A549 treated with dexamethasone at 1 μM for 4 hours (cell line): ENCODE measurements at places on chromosomes 12 and 14. TPM values are rescaled to one million over a fixed set of nuclear protein-coding genes. Genes with fewer than 3 reads are reported as not detected.

ACYP1 gene
- 24.6 to 37.3 TPM (median 27.5 TPM) in 5 replicates for total RNA-seq

ZNF140 gene
- total RNA-seq: 7.6 to 9.6 TPM (median 9.1 TPM) in 5 replicates

MYBPC1 gene
- total RNA-seq: 0.08 to 0.13 TPM in 2 of 5 replicates, not detected in the others

DNAH10 gene
- 0.18 to 0.38 TPM (median 0.29 TPM) in 5 replicates for total RNA-seq
